ENCODE measurements at places on chromosomes 4 and X.

DNA sequence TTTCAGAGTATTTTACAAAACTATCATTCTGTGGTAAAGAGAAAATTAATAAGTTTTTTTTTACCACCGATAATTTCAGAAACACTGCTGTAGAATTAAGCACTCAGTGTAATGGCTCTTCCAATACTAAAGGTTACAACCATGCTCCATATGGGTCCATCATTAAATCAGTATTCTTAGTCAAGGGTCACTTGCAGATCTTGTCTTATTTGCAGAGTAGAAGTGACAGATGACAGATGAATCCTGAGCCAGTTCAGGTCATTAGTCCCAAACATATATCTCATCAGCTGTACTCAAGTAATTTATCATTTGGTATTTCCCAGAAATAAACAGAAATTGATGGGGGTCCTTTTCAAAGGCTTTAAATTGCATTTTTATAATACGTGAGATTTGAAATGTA is 182.9 kb downstream of the CFAP47 start:
- no peak for DNase-seq

DNA sequence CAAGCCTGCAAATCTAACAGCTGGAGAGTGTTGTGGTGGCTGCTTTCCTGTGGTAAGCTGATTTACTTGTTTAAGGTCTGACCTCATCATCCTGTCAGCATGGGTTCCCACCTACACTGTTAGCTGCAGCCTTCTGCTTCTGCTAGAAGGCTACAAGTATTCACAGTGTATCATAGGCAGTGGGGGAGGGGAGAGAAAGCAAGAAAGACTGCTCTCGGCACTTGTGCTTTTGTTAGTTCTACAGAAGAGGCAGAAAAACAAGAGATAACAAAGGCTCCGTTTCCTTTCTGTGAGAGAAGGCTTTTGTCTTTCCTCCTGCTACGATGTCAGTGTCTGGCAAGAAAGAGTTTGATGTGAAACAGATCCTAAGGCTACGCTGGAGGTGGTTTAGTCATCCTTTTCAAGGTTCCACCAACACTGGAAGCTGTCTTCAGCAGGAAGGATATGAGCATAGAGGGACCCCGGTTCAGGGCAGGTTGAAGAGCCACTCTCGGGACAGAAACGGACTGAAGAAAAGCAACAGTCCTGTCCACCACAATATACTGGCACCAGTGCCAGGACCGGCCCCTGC is at the start of gene KLHL4:
TSS of gene KLHL4 (plus strand) at position 232 of the 571 bp plus-strand sequence. CDS start at position 324, 92 bp downstream.
- DNase-seq: peak; percentile 24

- no peak for DNase-seq
These were observed 101.5 kb upstream of the CXXC4 start for GRCh38 chr4:104596189-104596588.

DNA sequence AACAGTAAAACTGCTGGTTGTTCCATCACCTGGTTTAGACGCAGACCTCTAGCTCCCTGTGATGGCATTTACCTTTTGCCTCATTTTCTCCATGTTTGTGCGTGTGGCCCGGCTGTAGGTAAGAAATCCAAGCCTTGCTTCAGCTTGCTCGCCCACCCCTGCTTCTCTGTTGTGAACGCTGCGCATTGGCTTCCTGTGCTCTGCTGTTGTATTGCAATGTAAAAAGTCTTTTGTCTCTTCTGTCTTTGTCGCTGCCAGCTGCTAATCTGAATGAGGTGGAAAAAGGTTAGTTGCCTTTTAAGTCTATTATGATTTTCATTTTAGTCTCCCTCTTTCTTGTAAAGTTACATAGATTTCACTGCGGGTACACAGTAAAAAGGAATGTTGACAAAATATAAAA is 127.3 kb upstream of the PACRGL start:
- peak; percentile 3 for DNase-seq

DNA sequence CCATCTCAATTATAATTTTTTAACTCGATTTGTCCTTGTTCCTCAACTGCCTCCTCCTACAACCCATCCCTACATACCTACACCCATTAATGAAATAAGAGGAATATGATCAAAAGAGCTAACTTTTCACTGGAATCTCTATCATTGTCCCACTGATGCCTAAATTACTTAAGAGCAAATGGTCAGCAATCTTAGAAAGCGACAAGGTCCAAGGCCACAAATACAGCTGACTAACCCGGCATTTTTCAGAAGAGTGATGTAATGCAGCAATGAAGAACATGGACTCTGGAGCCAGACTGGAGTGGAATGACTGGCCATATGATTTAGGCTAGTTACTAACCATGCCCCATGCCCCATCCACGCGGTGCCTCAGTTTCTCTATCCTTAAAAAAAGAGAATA is 56.2 kb downstream of the PPA2 start:
- no peak for DNase-seq

- no peak for DNase-seq
These were observed 9.5 kb upstream of the HUWE1 start for GRCh38 chrX:53695946-53696549.

DNA sequence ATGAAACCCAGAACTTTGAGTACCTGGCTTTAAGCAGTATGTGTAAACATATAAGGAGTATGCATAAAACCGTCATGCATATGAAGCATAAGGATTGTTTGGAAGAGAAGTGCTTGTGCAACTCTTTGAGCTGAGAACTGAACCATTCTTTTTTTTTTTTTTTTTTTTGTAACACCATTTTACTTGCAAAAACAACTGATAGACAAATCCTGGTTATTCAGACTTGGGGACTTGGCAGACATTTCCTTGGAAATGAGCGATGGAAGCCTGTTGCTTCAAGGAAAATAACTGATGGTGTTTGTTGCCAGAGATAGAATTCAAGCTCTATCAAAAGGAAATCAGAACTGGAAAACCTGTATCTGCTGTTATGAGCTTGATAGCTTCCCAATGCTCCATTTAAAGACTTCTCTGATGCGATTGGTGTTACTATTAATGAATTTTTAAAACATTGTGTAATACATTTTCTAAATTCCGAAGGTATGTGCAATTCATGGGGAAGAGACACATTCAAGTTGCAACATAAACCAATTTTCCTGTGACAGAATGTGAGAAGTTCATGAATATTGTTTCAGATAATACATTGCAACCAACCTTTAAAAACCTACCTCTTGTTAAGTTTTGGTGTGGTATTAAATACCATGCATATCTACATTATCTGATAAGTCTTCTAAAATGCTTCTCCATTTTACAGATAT is 47.0 kb upstream of the FAT1 start:
- no peak for DNase-seq
